ENCODE measurements at places on chromosomes 5 and 9.

GRCh38 chr5:77921094-77921768 is 145.1 kb upstream of the TBCA start:
- DNase-seq, result no peak

- no peak for DNase-seq
Measured at GRCh38 chr5:138869763-138870500, 5.2 kb downstream of the LRRTM2 start.

DNA sequence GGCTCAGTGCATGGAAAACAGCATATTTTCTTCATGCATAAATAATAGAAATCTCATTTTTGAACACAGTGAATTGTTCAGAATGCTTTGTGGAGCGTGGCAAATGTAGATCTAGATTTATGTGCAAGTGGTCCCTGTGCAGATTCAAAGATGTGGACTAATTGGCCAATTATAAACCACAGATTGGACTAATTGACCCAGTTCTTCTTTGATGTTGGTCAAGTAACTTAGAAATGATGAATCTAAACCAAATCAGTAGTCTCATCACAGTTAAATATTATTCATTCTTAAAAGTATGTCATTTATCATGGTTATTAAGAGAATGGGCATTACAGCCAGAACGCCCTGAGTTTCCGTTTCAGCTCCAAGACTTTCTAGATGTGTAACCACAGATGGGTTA is 11.7 kb upstream of the PDE4D start:
- no peak for DNase-seq

GRCh38 chr9:33988219-33988890 is 60.3 kb downstream of the UBAP2 start:
- no peak for DNase-seq

- no peak for DNase-seq
Measured at GRCh38 chr5:161544350-161544765, 2.2 kb downstream of the GABRB2 start.

- DNase-seq, result no peak
Measured at GRCh38 chr5:169860585-169860984, 119.7 kb downstream of the INSYN2B start.

- DNase-seq, result no peak
Measured at GRCh38 chr5:74446725-74447241, 193.7 kb downstream of the ENC1 start.
